ENCODE measurements at places on chromosomes 3 and 15.
A peak's percentile ranks its signal among the peaks of the same experiment; 100 is the strongest.

DNA sequence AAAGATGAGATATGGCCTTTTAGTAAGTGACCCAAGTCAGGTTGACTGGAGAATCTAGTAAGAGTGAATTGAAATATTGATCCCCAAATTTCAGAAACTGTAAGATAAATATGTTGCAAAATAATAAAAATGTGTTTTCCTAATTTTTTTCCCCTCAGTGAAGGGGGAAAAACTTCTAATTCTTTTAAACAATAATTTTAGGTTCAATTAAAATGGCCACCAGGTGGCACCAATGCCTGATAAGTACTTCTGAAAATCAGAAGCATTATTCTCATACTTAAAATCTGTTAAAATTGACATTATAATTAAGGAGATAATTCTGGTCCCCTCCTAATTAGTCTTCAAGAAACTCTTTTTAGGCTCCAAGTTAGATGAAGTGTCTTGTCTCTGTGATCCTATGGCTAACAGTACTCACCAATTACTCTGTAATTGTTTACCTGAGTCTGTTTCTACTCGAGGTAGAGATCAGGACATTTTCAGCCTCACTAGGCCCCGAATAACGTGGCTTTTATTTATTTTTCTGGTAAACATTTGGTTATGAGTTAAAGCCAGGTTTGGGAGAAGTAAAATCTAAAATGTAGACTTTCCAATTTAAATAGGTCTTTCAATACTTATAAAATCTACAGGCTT, 52.6 kb downstream of the NMD3 start:
- DNase-seq = no peak

DNA sequence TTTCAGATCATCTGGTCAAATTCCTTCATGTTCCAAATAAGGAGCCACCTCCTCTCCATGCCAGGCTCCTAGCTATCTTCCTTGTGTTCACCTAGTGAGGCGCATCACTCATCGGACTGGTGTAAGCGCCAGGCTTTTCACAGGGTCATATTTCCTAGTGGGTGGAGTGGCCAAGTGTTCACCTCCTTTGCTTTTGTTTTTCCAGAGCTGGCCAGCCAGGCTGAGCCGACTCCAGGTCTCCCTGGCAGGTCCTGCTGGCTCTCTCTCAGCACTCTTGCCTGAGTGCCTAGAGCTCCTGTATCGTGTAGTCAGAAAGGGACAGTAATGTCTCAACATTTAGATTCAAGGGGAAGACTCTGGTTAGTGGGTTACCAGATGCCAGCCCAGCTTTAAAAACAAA, 31.0 kb downstream of the HEG1 start:
- DNase-seq = no peak

DNA sequence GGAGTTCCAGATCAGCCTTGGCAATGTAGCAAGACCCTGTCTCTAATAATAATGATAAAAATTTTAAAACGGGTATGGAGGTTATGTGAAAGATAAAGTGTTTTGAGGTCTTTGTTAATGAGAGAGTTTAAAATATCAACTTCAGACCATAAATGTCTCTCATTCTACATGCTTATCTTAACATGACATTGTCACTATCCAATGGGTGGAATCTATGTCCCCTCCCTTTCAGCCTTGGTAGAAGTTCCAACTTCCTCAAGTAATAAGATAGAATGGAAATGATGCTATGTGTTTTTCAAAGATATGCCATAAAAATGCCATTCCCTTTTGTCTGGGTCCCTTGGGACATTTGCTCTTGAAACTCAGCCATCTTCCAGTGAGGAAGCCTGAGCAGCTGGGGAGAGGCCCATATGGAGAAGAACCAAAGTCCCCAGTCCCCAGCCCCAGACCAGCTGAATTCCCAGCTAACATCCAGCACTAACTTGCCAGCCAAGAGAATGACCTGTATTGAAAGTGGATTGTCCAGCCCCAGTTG, 17.0 kb downstream of the RPSA start:
- DNase-seq = no peak

GRCh38 chr3:82568776-82569338, 807.4 kb upstream of the GBE1 start:
- DNase-seq = no peak

GRCh38 chr3:12416731-12417130, 67.5 kb upstream of the TSEN2 start:
- no peak for DNase-seq

GRCh38 chr3:36221975-36222374, 158.3 kb upstream of the STAC start:
- DNase-seq = no peak

DNA sequence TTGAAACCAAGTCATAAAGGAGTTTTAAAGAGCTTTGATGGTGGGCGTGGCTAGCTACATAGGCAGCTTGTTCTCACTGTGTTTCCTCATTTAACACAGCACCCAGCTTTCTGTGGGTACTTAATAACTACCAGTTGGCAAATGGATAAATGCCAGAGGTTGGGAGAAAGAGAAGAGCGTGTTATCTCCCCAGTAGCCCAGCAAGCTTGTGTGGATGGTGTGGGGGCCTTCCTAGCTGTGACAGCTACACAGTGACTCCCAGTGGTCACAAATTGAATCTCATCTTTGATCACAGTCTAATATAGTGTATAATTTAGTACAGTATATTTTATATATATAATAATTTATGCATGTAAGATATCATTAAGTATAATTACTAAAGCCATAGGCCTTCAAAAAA, 984.1 kb downstream of the EPHA3 start:
- peak; percentile 39 for DNase-seq

DNA sequence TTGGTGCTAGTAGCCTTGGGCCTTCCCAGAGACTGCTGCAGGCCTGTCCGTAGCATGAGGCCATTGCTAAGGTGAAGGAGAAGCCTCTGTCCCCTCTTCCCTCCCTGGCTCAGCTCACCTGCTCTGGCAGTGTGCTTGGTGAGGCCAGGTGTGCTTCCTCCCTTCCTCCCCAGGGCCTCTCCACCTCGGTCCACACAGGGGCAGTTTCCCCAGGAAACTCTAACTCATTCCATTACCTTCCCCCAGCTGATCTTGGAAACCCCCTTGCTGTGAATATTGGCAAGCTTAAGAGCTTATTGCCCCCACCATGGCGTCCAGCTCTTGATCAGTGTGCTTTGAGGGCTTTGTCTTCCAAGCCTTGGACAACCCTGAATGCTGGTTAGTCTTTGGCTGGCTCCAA, 52.7 kb downstream of the ZNF445 start:
- DNase-seq = no peak

DNA sequence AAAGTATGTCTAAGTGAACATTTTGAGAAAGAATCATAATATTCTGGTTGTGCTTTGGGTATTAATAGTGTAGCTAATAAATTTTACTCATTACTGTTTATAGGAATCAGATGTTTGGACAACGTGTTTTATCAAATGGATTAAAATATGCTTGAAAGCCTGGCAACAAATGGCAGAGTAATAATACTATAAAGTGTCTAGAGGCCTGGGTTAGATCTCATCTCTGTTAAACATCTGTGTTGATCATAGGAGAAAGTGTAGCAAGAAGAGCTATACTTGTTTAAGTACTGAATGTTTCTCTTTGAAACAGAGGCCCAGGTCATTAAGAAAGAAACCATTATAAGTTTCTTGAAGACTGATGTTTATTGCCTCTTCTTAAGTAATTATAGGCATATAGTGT, 30.5 kb downstream of the VPS8 start:
- no peak for DNase-seq

DNA sequence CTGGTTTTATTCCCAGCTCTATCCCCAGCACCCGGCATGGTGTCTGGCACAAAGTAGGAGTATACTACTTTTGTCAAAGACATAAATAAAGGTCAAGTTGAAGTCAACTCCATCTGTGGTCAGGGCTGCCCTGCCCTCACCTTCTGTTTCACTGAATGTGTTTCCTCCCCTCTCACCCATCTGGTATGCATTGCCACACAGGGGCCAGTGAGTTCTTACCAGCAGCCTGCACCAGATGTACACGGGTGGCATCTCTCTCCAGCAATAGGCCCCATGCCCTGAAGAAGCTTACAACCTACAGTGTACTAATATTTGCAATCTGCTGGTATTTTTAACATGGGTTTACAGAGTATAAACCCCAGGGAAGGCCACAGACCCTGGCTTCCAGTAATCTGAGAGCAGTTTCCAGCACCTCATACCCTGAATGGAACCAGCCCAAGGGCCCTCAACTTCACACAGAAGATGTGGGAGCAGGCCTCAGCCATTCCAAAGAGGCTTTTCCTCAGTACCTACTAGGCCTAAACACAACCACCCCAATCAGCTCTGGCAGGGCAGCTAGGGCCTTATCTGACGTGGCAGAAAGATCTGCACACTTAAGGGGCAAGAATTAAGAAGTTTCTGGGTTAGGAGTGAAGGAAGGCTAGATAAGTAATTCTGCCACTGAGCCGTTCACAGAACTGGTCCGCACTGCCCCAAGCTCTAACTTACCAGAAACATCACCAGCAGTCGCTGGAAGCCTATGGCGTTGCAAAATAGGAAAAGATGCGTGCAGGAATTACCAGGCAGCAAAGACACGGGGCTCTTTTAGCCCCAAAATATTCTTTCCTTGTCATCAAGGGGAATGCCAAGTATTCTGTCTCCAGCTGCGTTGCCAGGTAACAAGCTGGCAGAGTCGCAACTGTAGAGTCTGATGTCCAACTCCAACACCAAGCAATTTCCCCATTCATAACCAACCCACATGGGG, 2.1 kb downstream of the IDH2 start:
- DNase-seq = peak; percentile 37

- DNase-seq = no peak
Observed at GRCh38 chr3:22111226-22111625, 360.2 kb upstream of the ZNF385D start.

Data from head of caudate nucleus (tissue), 42 donors.